ENCODE measurements at places on chromosomes 7 and 10.

GRCh38 chr7:148973256-148973655, 55.0 kb downstream of the PDIA4 start:
- DNase-seq, result no peak

GRCh38 chr10:47249881-47250280, 50.1 kb upstream of the GDF10 start:
- no peak for DNase-seq

DNA sequence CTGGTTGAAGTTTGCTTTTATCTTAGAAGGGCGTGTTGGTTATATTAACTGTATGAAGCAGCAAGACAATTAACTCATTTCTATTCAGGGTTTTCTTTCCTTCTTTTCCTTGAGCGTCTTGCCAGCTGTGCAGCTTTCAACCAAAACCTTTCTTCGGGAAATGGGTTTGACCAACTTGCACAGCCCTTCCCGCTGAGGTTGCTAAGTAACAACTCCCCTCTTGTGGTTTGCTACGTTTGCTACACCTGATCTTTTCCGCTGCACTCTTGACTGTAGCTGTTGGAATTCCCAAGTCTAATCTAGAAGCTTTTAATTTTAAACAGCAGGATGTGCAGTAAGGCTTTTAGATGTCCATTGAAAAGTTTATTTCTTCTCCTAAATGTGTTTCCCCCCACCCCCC, 116.9 kb downstream of the CDCA7L start:
- no peak for DNase-seq

DNA sequence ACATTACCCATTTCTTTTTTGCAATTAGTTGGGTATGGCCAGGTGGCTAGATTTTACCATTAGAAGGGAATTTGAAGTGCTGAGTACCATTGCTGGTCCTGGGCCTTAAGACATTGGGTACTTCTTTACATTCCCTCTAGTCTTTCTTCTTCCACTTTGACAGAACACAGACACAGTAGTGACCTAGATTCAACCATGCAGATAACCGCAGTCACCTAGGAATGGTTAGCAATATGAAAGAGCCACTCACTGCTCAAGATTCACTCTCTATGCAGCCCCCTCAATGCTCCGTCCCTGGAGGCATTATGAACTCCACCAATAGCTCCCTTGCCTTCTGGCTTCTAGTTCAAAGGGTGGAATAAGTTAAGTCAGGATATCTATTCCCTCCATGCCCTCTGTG, 16.2 kb upstream of the PON1 start:
- DNase-seq, result no peak

- DNase-seq, result no peak
These were observed 1.5 kb downstream of the IL15RA start for GRCh38 chr10:5975641-5976473.

DNA sequence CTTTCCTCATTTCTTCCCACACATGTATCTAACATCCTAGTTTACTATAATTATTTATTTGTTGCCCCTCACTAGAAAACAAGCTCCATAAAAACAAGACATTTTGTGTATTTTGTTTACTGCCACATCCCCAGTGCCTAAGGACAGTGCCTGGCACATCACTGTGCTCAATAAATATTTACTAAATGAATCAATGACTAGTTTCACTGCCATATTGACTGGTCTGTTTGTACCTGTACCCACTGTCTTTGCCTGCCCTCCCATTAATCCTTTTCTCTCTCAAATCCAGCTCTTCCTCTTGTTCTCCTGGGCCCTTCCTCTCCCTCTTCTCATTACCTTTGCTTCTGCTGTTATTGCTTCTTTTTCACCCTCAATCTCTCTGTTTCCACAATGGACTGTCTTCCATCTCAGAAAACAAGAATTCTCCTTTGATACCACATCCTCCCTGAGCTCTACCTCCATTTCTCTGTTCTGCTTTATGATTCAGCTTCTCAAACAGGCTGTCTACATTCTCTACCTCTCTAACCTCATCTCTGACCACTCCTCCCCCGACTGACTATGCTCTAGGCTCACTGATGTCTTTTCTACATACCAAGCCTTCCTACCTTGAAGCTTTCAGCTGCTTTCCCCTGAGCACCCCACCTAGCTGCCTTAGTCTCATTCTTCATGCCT, 8.3 kb upstream of the FAM133B start:
- no peak for DNase-seq

DNA sequence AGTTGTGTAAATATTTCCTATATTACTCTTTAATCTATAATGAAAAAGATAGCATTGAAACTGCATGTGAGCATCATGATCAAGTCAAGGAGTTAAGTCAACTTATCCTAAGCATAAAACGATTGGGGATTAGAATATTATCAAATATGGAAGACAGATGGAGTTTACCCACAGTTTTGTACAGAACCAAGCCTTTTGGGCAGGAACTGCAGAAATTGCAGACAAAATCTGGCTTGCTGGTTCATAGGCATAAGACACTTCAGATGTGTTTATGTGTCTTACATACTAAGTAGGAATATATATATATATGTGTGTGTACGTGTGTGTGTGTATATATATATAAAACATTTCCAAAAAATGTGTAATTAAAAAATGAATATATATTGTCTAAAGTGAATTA, 375.4 kb upstream of the TPK1 start:
- DNase-seq, result no peak

DNA sequence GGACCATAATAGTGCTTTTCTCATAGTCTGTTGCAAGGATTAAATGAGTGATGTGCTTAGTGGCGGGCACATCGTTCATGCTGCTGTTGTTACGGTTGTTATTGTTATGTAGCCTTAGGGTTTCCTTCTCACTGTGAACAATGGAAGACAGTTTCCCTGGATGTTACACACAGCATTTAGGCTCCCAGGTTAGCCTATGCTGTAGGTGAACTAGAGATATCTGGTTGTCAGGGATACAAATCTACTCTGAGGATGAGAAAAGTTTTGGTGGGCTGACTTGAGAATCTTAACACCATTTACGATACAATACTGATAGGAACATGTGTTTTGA, 14.7 kb downstream of the SH3PXD2A start:
- DNase-seq, result no peak

- no peak for DNase-seq
These were observed 236.9 kb downstream of the REEP3 start for GRCh38 chr10:63758080-63758479.

GRCh38 chr10:35409094-35409582, 72.8 kb downstream of the CCNY start:
- no peak for DNase-seq

- no peak for DNase-seq
These were observed 63.4 kb downstream of the KIAA1549 start for GRCh38 chr7:138917771-138918170.

DNA sequence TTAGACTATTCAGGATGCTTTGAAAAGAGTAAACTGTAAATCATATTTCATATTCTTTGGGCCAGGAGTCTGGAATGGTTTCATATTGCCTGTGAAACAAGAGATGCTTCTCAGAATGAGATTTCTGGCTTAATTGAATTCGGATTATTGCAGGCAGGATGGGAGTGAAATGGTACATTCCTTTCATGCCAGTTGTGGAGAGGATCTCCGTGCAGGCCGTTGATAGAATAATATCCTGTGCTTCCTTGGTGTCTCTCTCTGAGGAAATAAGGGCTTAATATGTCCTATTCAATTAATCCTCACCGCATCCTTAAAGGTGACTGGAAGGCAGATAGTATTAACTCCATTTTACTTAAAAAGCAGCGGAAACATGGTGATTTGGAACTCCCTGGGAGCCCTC, 56.6 kb downstream of the CUX1 start:
- no peak for DNase-seq

DNA sequence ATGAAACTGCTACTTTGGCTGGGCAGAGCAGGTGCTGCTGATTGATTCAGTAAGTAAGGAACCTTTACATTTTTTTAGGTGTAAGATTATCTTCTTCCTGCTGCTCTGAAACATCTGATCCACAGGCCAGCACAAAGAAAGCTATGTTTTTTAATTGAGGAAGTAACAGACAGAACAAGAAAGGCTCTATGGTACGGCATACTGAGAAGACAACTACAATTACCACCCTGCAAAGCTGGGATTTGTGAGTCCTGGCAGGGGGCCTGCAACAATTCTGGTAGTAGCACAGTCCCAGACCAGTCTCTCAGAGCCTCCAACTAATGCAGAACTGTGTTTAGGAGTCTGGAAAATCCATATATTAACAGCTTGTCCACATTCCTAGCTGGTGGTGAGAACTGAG, 103.0 kb upstream of the LRRTM3 start:
- DNase-seq, result no peak

GRCh38 chr7:8261711-8262695, at the start of gene ICA1:
ICA1 (minus strand) TSS chr7:8262167; CDS start chr7:8235926, 26,241 bp downstream.
- no peak for DNase-seq

DNA sequence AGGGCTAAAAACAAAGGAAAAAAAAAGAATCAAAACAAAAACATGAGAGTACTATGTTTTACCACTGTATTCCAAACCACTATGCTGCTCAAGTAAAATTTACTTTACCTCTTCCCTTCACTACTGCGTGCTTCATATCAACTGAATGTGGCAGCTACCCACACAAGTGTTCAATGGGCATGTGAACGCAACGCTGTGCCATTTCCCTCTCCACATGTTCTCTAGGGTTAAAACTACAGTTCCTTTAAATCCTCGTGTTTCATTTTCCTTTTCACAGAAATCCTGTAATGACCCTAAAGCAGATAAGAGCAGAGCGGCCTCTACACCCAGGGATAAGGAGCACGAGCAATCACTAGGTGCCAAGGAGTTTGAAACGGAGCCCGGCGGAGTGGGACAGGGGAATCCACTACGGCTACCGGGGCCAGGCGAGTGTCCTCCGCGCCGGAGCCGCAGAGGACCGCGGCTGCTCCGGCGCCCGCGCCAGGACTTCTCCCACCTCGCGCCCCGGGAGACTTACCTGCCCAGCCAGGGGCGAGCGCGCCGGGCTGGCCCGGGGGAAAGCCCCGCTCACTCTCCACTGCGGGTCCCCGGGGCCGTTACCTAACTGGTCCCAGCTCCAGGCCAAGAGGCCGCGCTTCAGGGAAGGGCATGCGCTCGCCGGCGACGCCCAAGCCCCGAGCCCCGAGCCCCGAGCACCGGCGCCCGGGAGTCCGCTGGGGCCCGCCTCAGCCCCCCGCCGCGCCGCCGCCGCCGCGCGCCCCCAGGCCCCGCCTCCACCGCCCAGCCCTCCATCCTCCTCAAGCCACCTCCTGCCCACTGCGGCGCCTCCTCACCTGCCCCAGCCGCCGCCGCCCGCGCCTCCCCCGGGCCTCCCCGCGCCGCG, 711 bp downstream of the NAMPT start:
- DNase-seq, result no peak

GRCh38 chr10:129136951-129137350, 330.1 kb upstream of the MGMT start:
- no peak for DNase-seq

- no peak for DNase-seq
These were observed 14.9 kb downstream of the UNCX start for GRCh38 chr7:1247527-1248041.

- no peak for DNase-seq
These were observed 236.2 kb upstream of the KLF14 start for GRCh38 chr7:130970196-130970595.

GRCh38 chr7:127245002-127245401, 7.7 kb downstream of the GRM8 start:
- no peak for DNase-seq

- DNase-seq, result no peak
These were observed 24.9 kb upstream of the ADO start for GRCh38 chr10:62779487-62780248.

GRCh38 chr10:86630079-86630478, 24.3 kb upstream of the OPN4 start:
- no peak for DNase-seq

DNA sequence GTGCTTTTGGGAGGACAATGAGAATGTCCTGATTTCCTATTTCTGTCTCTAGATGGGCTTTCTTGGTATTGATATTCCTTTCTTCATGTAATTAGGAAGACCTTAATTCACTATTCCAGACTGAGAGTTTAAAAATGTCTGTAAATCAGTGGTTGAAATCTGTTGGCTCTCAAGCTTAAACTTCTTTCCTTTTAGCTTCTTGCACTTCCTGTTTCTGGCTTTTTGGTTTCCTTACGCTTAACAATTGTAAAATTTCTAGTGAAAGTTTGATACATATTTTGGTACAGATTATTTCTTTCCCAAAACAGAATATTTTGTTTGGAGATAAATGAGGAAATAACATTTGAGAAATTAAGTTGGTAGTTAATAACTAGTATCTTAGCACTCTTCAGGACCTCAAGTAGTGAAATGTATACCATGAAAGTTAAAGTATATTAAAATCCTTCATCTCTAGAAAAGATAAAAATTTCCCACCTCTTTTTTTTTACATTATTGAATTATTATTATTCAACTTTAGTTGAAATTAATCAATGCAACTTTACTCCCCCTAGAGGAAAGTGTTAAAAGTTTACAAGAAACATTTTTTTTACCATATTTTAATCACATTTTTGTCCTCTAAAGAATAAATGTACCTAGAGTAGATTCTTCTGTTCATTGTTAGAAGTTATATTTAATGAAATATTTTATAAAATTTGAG, 137.2 kb downstream of the PHTF2 start:
- DNase-seq, result no peak

- DNase-seq, result no peak
These were observed 25.3 kb downstream of the DNMBP start for GRCh38 chr10:99984211-99985034.

GRCh38 chr7:151876899-151877777, at the start of gene PRKAG2:
PRKAG2 (minus strand) TSS chr7:151877115; CDS start chr7:151876620, 495 bp downstream.
- DNase-seq, result no peak

GRCh38 chr7:27107391-27108381, 5.2 kb upstream of the HOXA2 start:
- DNase-seq, result no peak

DNA sequence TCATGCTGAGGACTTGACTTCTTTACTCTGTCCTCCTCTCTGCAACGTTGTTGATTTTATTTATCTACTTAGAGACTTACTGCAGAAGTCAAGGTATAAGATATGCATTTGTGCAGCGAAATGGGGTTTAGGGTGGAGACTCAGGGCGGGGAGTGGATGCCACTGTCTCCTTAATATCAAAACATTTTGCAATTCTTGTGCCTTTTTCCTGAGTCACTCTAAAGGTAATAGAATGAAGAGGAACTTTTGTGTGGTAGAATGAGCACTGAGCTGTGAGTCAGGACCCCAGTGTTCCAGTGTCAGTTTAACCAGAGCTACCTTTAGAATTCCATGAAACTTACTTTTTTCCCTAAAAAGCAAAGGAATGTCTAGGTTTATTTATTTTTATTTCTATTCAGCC, 78.2 kb downstream of the VTI1A start:
- DNase-seq, result no peak

- DNase-seq, result no peak
These were observed 457 bp downstream of the ACADSB start for GRCh38 chr10:123009105-123009820.

- no peak for DNase-seq
These were observed 973 bp downstream of the CAMK1D start for GRCh38 chr10:12350167-12350872.

Measured in SIG-M5 (cell line).